ENCODE measurements at places on chromosomes 4 and X.

- DNase-seq = no peak
Measured at GRCh38 chrX:152905081-152905420, 7.2 kb downstream of the ZNF185 start.

- no peak for DNase-seq
Measured at GRCh38 chrX:17923546-17923945, 62.4 kb upstream of the RAI2 start.

DNA sequence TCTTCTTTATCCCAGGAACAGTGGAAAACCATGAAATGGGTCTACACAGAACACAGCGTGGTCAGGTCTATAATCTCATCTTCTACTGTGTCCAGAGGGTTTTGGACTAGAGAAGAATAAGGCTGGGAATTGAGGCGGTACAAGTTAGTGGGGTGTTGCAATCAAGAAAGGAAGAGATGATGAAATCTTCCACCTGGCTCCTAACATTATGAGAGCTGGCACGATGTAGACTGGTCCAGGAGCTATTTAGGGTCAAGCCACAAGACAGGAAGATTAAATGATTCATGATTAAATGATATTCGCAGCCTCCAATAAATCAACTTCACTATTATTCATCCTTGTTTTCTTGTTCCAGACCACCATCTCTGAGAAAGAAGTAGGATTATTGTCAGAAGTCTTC lies 88.0 kb downstream of the ARSF start:
- DNase-seq = no peak

- DNase-seq = no peak
Measured at GRCh38 chr4:137648531-137648930, 116.2 kb upstream of the PCDH18 start.

- no peak for DNase-seq
Measured at GRCh38 chrX:30620125-30620524, 33.1 kb upstream of the GK start.
